Osteocyte (in vitro differentiated cells): ENCODE measurements at places on chromosomes 2 and 18. TPM values are rescaled to one million over a fixed set of nuclear protein-coding genes. Genes with fewer than 3 reads are reported as not detected.

DNA sequence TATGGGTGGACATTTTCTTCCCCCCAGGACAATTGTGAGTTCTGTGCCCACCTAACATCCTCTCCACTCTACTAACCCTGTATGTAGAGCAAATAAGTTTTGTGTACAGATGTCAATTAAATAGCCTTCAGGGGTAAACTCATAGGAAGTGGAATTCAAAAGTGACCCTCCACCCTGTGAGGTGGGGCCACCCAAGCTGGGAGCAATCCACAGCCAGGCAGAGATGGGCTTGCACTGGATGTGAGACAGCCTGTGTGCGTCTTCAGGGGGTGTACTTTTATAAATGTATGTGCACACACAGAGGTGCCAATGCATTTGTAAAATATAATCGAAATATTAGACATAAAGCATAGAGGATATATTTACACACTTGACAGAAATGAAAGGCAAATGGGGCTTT, 33.1 kb upstream of the ATP6V1B1 start:
- DNase-seq: no peak
- peaks cover 28% of the 10 kb centered on the region for H3K4me1 ChIP-seq
- peak overlapping the region; percentile 96 for H3K4me3 ChIP-seq
- peaks cover 24% of the 10 kb centered on the region for H3K27me3 ChIP-seq

Gene MAL
- not detected in 2 replicates for total RNA-seq

Gene REG3G
- not detected in 2 replicates for total RNA-seq

DNA sequence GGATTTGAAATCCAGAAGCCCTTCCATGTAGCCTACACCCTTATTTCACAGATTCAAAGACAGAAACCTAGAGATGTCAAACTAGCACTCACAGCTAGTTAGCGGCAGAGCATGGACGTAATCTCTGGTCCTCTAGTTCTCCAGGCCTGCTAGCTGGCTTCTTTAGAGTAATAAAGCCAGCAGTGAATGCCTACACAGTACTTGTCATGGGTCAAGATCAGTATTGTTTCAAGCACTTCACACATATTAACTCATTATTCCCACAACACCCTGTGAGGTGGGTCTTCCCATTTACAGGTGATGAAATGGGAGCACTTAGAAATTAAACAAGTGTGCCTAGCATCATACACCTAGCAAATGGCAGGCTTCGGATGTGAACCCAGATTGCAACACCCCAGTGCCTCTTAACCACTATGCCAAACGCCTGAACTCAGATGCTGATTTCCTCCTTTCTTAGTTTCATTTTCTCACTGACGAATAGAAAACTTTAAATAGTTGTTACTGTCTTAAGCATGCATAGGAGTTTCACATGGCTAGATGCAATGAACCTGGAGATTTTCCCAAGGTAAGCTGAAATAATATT, 14.5 kb upstream of the ZBTB14 start:
- no peaks in the 10 kb centered on the region for H3K36me3 ChIP-seq
- peaks cover 14% of the 10 kb centered on the region for H3K27me3 ChIP-seq
- no peak for DNase-seq
- H3K4me3 ChIP-seq: no peak overlapping the region
- no peak overlapping the region for H3K27ac ChIP-seq

Gene SCYGR4
- total RNA-seq: not detected in 2 replicates

Gene UGT1A4
- total RNA-seq: not detected in 2 replicates

GRCh38 chr2:203802342-203803052, 65.1 kb upstream of the CTLA4 start:
- H3K4me1 ChIP-seq: peaks cover 46% of the 10 kb centered on the region
- no peak overlapping the region for H3K4me3 ChIP-seq
- H3K27me3 ChIP-seq: no peaks in the 10 kb centered on the region
- peak overlapping the region; percentile 87 for H3K27ac ChIP-seq
- H3K36me3 ChIP-seq: peaks cover 3% of the 10 kb centered on the region

DNA sequence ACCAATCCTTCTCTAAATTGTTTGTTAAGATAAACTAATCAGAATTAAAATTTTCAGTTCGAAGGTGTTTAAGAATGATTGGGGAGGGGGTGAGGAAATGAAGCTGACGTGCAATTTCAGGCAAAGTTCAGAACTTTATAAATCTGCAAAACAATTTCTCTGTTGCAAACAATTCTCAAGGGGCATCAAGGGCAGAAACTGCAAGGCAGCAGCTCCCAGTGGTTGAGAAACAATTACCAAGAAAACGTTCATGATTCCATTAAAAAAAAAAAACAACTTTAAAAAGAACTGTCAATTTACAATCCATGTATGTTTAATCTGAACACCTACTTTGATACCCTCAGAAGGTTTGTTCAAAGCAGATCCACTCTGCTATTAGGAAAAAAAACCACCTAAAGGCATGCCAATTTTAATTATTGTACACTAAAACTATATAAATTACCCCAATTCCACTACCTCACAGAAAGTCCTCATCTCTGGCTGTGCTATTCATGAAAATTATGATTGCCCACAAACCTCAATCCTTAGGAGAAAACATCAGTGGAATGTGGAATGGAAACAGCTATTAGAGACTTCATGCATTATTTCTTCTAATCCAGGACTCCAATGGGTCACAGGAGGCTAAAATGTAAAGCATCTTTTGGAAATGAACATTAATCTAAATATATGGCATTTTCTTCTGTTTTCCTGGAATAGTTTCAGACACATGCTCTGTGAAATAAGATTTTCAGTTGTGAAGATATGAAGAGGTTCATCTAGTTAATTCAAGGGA, 119.9 kb upstream of the ACVR1C start:
- no peak for DNase-seq
- H3K4me3 ChIP-seq: no peak overlapping the region
- H3K36me3 ChIP-seq: peaks cover 26% of the 10 kb centered on the region
- peak overlapping the region; percentile 73 for H3K27ac ChIP-seq

- H3K27me3 ChIP-seq: no peaks in the 10 kb centered on the region
- peaks cover 2% of the 10 kb centered on the region for H3K36me3 ChIP-seq
Measured at GRCh38 chr2:120887320-120887697, 151.6 kb downstream of the GLI2 start.

- no peak overlapping the region for H3K4me3 ChIP-seq
- H3K4me1 ChIP-seq: no peaks in the 10 kb centered on the region
- H3K27ac ChIP-seq: no peak overlapping the region
- no peak for DNase-seq
- no peaks in the 10 kb centered on the region for H3K36me3 ChIP-seq
Measured at GRCh38 chr2:102783506-102784183, 21.8 kb downstream of the TMEM182 start.

DNA sequence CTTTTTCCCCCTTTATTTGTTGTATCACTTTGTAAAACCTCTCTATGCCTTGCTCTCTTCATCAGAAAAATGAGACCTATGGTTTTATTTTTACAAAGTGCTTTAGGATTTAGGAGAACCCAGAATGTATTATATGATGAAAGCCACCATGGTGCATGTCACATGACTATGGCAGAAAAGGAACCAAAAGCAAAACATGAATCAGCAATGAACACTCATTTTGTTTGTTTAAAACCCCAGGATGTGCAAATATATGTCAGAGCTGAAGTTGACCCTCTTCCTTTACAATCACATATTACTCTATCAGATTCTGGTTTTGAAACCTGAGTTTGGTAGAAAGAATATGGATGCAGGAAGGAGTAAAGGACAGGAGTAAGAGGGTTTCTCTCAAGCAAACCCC, 70.0 kb downstream of the FIGN start:
- peaks cover 71% of the 10 kb centered on the region for H3K4me1 ChIP-seq
- peak overlapping the region; percentile 87 for H3K27ac ChIP-seq
- H3K27me3 ChIP-seq: no peaks in the 10 kb centered on the region
- H3K36me3 ChIP-seq: peaks cover 28% of the 10 kb centered on the region
- no peak overlapping the region for H3K4me3 ChIP-seq

Gene SERPINB3
- not detected in 2 replicates for total RNA-seq

DNA sequence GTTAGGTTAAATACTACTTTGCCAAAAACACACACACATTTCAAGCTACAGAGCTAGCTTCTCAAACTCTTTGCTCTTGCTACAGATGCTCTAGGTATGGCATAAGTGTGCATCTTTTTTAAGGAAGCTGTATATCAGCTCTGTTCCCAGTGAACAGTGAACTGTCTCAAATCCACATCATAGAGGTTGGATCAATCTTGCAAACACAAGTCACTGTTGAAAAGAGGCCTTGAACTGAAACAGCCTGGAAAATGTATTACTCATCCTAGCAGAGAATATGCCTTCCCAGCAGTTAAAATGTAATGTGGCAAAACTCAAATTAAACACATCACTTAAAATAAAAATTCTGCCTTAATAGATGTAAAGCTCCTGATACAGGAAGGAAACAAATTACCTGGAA, 151.8 kb downstream of the WDPCP start:
- peaks cover 5% of the 10 kb centered on the region for H3K4me1 ChIP-seq
- no peak for DNase-seq
- no peaks in the 10 kb centered on the region for H3K27me3 ChIP-seq
- H3K36me3 ChIP-seq: peaks cover 3% of the 10 kb centered on the region
- H3K4me3 ChIP-seq: no peak overlapping the region

GRCh38 chr2:138500592-138501424, 762 bp upstream of the SPOPL start:
- peak overlapping the region; percentile 88 for H3K4me3 ChIP-seq
- DNase-seq: no peak
- peaks cover 36% of the 10 kb centered on the region for H3K4me1 ChIP-seq
- H3K27ac ChIP-seq: peak overlapping the region; percentile 91
- H3K27me3 ChIP-seq: no peaks in the 10 kb centered on the region

GRCh38 chr2:29212009-29212408, 96.8 kb downstream of the CLIP4 start:
- no peak for DNase-seq
- no peaks in the 10 kb centered on the region for H3K27me3 ChIP-seq
- no peaks in the 10 kb centered on the region for H3K4me1 ChIP-seq
- no peak overlapping the region for H3K4me3 ChIP-seq

GRCh38 chr2:229715895-229716507, 1.6 kb upstream of the DNER start:
- H3K36me3 ChIP-seq: no peaks in the 10 kb centered on the region
- H3K27ac ChIP-seq: no peak overlapping the region
- peaks cover 6% of the 10 kb centered on the region for H3K4me1 ChIP-seq
- H3K27me3 ChIP-seq: peaks cover 70% of the 10 kb centered on the region

Gene TLX2
- total RNA-seq: not detected in 2 replicates

Gene SIX2
- total RNA-seq: 42.8 and 45.9 TPM in 2 replicates

DNA sequence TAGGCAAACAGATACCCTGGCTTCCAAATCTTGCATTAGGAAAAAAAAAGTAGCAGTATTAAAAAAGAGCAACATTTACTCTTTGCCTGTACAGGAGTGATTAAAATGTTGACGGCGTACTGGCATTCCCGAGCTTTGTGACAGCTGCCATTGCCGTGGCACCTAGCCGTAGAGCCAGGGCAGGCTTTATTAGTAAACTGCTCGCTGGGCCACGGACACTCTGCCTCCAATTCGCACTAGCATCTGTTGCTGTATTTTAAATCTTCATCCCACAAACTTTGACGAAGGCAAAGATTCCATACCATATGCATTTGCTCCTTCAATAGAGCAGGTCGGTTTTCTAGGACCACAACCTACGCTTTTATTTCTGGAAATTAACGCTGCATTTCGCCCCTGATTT, 44.5 kb upstream of the EPHA4 start:
- H3K27ac ChIP-seq: no peak overlapping the region
- H3K27me3 ChIP-seq: peaks cover 3% of the 10 kb centered on the region

DNA sequence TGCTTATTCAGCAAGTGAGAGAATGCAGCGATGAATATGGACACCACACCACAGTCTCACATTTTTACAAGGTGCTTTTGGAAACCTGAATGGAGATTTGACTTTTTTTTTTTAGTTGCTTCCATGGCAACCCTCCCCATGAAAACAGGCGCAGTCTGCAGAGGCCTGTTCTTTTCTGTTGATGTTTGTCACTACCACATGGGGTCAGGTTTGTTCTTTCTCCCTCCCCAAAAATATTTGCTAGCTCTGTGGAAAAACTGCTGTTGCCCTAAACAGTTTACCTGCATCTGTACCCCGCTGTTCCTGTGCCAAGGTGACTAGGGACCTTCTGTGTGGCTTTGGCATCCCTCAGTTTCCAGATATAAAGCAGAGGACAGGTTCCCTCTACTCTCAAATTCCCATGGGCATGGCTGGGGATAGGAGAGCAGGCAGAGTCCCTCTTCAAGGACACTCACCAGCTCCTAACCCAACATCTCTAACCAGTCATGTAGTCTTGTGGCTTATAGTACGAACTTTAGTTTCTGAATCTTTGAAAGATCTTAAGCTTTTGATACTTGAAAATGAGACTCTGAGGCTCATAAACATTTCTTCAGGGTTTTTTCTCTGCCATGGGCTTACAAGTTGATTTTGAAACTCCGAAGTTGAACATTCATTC, 14.7 kb upstream of the MAPRE2 start:
- no peak for DNase-seq
- H3K27ac ChIP-seq: no peak overlapping the region
- H3K4me3 ChIP-seq: no peak overlapping the region
- no peaks in the 10 kb centered on the region for H3K36me3 ChIP-seq

GRCh38 chr18:48531908-48532307, 6.9 kb upstream of the CTIF start:
- H3K4me1 ChIP-seq: peaks cover 57% of the 10 kb centered on the region
- no peaks in the 10 kb centered on the region for H3K36me3 ChIP-seq
- H3K27me3 ChIP-seq: no peaks in the 10 kb centered on the region
- DNase-seq: peak; percentile 53

Gene SLC4A3
- total RNA-seq: 9.2 and 11.6 TPM in 2 replicates

DNA sequence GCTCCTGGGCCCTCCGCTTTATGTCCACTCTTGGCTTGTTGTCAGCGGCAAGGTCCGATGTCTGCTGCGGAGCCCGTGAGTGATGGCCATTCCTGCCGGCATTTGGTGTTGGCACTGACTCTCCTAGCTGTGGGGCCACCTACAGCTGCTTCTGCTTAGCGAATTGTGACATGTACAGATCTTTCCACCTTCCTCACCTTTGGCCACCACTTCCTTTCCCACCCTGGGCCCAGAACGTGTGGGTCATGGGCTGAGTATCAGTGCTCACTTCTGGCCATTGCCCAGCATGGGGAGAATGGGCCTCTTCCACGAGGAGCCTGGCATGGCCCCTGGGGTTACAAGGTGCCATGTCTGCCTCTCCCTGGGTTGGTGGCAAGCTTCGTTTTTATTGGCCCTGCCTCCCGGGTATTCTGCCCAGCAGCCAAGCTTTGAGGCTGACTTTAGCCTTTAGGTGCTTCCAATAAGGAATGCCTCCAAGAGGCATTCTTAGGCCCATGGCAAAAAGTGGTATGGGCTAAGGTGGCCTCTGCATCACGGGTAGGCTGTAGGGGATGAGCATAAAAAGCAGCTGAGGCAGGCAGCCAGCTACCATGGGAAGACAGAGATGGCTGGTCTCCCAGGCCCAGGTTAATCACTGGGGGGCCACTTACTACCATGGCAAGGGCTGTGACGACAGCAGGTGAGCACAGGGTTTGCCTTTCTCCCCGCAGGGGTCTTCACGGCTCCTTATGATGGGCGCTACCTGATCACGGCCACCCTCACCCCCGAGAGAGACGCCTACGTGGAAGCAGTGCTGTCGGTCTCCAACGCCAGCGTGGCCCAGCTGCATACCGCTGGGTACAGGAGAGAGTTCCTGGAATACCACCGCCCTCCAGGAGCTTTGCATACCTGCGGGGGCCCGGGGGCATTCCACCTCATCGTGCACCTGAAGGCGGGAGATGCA, 65.8 kb downstream of the EMILIN2 start:
- no peak overlapping the region for H3K4me3 ChIP-seq
- H3K4me1 ChIP-seq: peaks cover 4% of the 10 kb centered on the region
- no peak overlapping the region for H3K27ac ChIP-seq
- H3K36me3 ChIP-seq: peaks cover 16% of the 10 kb centered on the region
- DNase-seq: peak; percentile 81

Gene TRABD2A
- 0.21 and 0.99 TPM in 2 replicates for total RNA-seq

GRCh38 chr18:22019193-22019592, 150.2 kb upstream of the GATA6 start:
- no peak overlapping the region for H3K27ac ChIP-seq
- H3K4me3 ChIP-seq: no peak overlapping the region
- no peak for DNase-seq
- peaks cover 4% of the 10 kb centered on the region for H3K27me3 ChIP-seq
- H3K36me3 ChIP-seq: no peaks in the 10 kb centered on the region

Gene GPR39
- total RNA-seq: 0.21 and 0.42 TPM in 2 replicates

Gene ZNG1B
- 31.5 and 33.8 TPM in 2 replicates for total RNA-seq
